Stimulated activated CD4-positive, alpha-beta T cell treated with anti-CD3 and anti-CD28 coated beads, Interleukin-12 subunit alpha, Interleukin-12 subunit beta, amount 100 ng/mL, for 4 hours (primary cell): ENCODE measurements at places on chromosomes 7 and 10.

GRCh38 chr10:73965890-73966768 is 31.8 kb upstream of the VCL start:
- no peak for DNase-seq

DNA sequence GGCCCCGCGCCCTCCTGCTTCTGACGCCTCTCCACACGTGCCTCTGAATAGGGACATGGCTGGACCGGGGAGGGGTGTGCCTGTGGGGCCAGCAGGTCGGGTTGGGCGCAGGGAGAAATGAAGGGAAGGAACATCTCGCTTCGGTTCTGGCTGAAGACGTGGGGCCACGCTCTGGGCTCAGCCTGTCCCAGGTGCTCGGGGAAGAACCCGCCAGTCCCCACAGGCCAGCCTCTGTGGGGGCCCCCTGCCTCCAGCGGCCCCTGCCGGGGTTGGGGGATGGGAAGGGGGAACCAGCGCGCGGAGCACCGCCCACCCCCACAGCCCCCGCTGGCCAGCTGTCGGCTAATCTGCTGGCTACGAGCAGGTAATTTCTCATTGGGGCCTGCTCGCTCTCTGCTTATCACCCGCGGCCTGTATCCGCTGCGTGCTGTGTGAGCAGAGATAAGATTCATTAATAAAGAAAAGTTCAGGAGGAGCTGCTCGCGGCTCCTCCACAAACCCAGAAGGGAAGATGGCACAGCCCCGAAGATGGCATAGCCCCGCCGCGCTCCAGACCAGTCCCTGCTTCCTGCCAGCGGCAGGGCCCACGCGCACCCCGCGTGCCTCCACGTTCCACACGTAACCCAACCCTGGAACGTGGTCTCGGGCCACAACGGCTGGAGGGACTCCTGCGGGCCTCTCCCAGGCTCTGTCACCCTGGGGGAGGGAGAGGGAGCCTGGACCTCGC is 186.2 kb downstream of the ELFN1 start:
- DNase-seq = no peak

DNA sequence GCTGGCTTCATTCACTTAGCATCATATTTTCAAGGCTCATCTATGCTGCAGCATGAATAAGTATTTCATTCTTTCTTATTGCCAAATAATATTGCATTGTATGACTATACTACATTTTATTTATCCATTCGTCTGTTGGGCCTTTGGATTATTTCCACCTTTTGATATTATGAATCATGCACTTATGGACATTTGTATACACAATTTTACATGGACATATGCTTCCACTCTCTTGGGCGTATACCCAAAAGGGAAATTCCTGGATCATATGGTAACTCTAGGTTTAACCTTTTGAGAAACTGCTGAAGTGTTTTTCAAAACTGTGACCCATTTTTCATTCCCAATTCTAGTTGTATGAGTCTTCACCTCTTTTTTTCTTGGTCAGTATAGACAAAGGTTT is 80.3 kb upstream of the GNAI1 start:
- no peak for DNase-seq

DNA sequence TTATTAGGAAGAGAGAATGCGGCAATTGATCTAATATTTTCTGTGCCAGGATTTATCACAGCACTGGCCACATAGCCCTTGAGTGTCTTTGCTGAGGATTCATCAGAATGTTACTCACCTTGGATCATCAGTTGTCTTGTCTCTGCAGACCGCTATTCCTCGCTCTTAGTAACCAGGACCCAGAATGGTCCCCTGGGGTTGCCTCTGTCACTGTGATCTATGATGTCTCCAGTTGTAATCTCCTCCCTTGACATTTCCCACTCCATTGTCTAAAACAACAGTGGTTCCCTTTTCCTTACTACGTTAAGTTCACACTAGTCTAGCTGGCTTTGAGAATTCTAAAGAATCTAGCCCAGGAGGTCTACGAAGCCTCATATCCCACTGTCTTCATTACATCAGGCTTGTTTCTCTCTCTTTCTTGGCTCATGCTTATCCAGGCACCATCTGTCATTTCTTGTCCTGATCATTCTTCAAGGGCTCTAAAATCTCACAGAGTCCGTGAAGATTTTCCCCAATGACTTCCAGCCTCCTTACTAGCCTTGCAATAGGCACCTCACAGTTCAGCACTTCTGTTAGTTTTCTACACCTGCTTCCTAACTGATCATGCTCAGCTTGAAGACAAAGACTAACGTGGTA is 125.8 kb downstream of the CUBN start:
- no peak for DNase-seq

- DNase-seq = no peak
These were observed 1.1 kb downstream of the ZYX start for GRCh38 chr7:143382126-143382790.

GRCh38 chr10:51447119-51447518 is 252.3 kb downstream of the CSTF2T start:
- DNase-seq = no peak

- no peak for DNase-seq
These were observed 5.4 kb downstream of the ATP6V1F start for GRCh38 chr7:128867842-128868623.

DNA sequence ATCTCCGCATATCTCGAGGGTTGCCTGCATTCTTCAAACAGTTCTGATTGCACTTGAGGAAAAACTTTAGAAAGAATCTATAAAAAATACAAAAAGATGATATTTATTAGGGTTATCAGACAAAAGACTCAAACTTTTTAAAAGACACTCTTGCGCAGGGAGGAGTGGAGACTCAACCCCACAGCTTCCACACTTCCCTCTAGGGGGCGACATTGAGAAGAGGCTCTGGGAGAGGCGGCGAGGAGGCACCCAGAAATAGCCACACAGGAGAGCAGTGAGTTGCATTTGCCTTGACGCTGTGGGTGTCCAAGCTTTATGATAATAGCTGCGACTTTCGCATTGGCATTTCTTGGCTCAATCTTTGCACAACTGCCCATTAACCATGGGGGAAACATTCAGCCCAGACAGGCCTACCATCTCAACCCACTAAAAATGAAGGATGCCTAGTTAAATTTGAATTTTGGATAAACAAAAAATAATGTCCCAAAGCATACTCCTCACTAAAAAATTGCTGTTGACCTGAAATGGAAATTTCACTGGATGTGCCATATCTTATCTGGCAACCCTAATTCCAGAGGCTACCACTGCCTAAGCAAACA is 86.2 kb downstream of the EBF3 start:
- peak; percentile 31 for DNase-seq

- DNase-seq = no peak
These were observed 343.9 kb downstream of the PLXNA4 start for GRCh38 chr7:132232406-132232805.

DNA sequence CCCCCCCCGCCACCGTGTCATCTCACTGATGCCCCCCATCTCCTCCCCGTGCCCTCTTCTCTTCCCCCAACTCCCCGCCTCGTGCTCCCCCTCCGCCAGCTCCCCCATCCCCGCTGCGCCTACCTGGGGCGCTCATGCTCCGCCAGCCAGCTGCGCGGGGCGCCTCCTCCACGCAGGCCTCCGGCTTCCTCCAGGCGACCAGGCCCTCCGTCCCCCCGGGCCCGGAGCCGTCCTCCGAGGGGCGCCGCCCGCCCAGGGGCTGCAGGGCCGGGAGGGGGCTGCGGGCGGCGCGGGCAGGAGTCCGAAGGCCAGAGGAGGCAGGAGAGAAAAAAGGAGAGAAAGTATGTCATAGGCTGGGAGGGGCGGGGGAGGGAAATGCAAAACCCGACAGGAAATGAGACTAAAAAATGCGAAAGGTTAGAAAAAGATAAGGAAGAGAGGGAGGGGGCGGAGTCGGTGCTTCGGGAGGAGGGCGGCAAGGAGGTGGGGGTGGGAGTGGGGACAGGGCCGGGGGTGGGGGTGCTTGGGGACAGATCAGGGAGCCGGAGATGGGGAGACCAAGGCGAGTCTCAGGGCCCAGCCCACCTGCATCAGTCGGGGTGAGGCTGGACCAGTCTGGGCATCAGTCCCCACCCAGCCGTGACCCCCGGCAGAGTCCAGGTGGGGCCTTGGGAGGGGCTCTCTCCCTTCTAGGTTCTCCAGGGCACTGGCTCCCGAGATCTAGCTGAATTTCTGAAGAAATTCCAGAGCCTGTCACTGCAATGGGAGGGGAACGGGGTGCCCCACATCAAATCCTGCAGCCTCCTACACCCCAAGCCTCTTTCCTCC is at the start of gene CARD11:
Gene CARD11, minus strand, starts transcription at position 324 of the 828 bp plus-strand sequence. CDS start 85,361 bp downstream, outside the sequence.
- peak; percentile 55 for DNase-seq
